ENCODE measurements at places on chromosomes 2 and 18.

- no peak for DNase-seq
Observed at GRCh38 chr18:35026407-35027061, 14.7 kb upstream of the MAPRE2 start.

DNA sequence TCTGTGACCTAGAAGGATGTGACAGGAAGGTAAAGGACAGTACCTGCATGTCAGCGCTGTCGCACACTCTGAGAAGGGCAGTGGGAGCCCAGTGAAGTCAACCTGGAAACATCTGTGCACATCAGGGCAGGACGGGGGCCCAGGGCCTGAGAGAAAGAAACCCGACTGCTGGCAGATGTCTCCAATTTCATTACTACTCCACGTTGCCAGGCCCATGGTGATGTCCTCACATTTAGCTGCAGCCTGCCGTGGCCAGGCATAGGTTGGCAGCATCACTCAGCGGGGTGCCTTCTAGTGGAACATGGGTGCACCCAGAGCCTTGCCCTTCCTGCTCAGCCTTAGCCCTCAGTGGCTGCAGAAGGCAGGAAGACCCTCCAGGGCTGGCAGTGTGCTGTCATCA, 72.3 kb upstream of the FOSL2 start:
- no peak for DNase-seq

- no peak for DNase-seq
Observed at GRCh38 chr2:120305296-120305695, 40.6 kb upstream of the INHBB start.

DNA sequence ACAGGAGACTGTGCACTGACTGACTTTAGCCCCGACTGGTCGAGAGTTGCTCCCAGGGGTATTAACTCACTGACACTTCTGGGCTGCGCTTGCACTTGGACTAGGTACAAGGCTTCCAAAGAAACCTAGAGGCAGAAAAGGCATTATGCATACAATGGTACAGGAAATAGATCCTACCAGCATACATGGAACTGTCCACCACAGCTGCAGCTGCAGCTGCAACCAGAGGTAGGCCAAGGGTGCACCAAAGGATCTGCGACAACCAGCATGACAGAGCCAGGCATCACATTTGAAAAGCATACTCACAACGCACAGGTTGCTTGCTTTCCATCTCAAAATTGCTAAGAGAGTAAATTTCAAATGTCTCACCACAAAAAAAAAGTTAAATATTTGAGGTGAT, 22.6 kb upstream of the PGAP1 start:
- no peak for DNase-seq

DNA sequence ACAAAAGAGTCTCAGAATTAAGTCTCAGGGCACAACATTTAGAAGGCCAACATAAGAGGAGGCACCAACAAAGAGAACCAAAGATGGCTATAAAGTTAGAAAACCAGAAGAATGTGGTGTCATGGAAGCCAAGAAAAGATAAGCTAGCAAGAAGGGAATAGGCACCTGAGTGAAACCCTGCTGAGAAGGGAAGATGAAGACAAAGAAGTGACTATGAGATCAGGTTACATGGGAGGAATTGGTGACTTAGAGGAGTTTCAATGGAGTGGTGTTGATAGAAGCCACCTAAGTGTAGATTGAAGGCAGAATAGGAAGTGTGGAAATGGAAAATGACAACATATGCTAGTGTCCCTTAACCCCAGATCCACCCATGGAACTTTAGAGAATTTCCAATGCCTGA, 327.6 kb upstream of the KCNJ3 start:
- DNase-seq = no peak
